Lower leg skin (tissue), 4 donors: ENCODE measurements at places on chromosomes 1 and 21. TPM values are rescaled to one million over a fixed set of nuclear protein-coding genes. Genes with fewer than 3 reads are reported as not detected.

GRCh38 chr1:160963521-160963920 is 8.9 kb upstream of the ITLN2 start:
- DNase-seq, result no peak

GRCh38 chr21:38768471-38769063 is 37.2 kb upstream of the ETS2 start:
- DNase-seq, result no peak

GRCh38 chr1:185578293-185578692 is 155.9 kb upstream of the HMCN1 start:
- no peak for DNase-seq

The S100A7 gene
- total RNA-seq, result 46.8 TPM

The C1QC gene
- 63.0 TPM for total RNA-seq

GRCh38 chr21:29194342-29194741 is 63.9 kb downstream of the MAP3K7CL start:
- DNase-seq, result no peak

DNA sequence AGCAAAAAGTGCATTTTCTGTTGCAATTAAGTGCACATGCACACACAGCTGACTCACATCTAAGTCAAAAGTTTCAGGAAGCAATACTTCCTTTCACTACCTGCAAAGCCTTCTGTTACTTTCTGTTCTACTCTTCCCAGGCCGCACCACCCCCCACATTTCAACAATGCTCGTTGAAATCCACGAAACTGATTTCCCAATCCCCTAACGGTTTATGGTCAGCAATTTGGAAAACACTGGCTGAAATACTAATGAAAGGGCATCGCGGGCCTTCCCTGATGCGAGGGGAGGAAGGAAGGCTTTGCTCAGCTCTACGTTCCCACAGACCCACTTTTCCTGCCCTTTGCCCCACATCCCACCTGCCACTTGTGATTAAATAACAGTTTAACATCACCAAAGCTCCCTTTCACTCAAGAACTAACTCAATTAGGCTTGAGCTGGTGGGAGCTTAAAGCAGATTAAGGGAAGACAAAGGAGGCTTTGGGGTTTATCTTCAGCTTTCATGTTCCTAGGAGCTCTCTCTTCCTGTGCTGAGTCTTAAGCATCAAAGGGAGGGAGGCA is 243.2 kb upstream of the RAB4A start:
- no peak for DNase-seq

DNA sequence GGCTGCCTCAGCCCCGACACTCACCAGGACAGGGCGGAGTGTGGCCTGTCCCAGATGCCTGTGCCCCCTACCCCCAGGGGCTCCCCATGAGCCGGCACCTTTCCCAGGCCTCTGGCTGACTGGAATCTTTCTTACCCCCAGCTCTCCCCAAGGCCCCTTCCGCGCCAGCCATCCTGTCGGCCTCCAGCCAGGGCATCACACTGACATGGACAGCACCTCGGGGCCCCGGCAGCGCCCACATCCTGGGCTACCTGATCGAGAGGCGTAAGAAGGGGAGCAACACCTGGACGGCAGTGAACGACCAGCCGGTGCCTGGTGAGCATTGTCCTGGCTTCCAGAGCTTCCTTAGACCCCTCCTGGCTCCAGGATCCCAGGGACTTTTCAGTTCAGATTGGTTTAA is 26.5 kb downstream of the IGFN1 start:
- peak; percentile 83 for DNase-seq

DNA sequence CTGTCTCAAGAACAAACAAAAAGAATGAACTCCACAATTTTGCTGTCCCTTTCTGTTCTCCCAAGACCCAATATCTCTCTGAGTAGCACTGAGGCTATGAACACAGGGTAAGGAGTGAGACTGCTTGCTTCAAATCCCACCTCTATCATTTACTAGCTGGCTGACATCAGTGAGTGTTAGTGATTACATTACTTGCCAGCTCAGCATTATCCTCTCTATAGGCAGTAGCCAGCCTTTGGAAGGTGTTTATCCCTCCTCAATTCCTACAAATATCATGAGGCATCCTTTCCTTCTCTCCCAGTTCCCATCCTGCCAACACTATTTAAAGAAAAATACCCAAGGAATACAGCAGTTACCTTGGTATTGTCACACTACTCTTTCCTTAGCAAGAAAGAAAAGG is 3.0 kb downstream of the PIK3C2B start:
- DNase-seq, result no peak

The LCE1D gene
- 130 TPM for total RNA-seq

- no peak for DNase-seq
Measured at GRCh38 chr1:173867141-173867752, 542 bp downstream of the GAS5 start.

The SLC2A5 gene
- total RNA-seq, result 2.8 TPM

- DNase-seq, result no peak
Measured at GRCh38 chr1:229536982-229537381, 21.5 kb downstream of the ABCB10 start.

DNA sequence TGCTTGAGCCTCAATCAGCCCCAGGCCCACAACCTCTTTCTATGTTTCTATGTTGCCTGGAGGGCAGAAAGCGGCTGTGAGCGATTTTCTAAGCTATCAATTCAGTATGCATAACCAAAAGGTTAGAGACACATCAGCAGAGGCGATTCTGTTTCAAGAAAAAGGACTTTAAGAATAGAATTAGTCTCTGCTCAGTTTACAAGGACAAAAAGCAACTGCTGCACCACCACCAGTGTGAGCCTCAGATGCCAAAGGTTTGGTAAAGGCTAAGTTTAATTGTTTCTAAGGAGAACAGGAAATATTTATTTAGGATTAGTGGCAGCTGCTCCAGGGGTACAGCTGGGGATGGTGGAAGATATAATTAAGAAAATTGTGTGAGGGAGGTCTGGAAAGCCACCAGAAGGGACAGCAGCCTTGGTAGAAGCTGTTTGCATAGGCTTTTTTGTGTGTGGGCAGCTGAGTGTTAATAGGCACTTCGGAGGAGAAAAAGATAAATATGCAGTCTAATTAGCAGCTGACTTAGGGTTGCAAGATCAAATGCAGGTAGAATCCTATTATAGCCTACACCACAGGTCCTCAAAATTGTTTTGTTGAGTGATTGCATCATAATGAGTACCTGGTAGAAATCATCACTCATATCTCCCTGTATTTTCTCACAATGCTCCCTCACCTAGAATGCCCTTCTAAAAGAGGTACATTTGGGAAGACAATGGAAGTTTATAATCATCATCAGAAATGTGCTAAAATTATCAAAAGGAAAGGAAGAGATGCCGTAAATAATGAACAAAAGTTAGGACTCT is 35.8 kb downstream of the ZC3H11B start:
- DNase-seq, result no peak

The PTPN22 gene
- total RNA-seq, result 0.56 TPM

The INSRR gene
- total RNA-seq, result not detected

The NEXN gene
- total RNA-seq, result 1.9 TPM

DNA sequence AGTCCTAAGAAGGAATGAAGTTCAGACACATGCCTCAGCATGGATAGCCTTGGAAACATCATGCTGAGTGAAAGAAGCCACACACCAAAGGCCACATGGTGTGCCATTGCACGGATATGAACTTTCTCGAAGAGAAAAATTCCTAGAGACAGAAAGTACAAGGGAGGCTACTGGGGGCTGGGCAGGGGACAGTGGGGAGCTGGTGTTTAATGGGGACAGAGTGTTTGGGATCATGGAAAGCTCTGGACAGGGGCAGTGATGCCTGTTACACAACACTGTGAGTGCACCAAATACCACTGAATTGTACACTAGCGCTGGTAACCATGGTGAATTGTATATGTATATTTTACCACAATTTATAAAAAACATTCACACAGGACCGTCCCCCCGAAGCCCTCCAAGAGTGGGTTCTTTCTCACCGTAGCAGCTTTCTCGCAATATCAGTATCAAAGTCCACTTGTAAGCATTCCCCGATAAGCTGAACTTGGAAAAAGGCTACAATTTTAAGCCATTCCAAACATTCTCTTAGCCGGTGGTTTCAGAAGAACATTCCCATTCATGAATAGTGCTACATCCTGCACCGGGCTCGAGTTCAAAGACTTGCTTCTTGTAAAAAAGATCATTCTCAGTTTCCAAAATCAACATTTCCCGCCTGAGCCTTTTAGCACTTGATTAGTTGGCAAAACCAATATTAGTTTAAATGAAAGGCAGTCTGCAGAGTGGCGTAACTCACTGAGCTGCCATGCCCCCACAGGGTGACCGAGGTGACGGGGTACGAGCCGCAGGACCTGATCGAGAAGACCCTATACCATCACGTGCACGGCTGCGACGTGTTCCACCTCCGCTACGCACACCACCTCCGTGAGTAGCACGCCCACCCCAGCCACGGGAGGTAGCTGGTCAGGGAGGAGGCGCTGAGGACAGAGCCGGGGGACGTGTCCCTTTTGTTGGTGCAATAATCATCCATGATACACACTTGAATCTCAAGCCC is 31.7 kb downstream of the SIM2 start:
- no peak for DNase-seq

DNA sequence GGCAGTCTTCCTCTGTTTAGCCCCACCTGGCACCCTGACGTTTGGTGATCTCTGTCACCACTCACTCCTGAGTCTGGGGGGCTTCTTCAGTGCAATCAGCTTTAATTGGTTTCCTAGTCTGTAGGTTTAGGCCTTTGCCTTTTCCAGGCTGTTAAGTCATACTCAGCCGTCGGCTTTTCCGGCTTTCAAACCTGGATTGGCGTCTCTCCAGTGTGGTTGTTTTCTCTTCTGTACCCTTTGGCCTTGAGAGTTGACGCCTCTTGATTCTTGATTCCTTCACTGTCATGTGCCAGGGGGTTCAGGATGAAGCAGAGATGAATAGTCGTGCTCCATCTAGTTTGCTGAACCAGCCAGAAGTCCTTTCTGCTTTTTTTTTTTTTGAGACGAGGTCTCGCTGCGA is 24.9 kb downstream of the NCMAP start:
- no peak for DNase-seq

GRCh38 chr1:243421784-243422183 is 165.9 kb downstream of the SDCCAG8 start:
- no peak for DNase-seq
